ENCODE measurements at places on chromosomes 11 and 22.
A peak's percentile ranks its signal among the peaks of the same experiment; 100 is the strongest.

DNA sequence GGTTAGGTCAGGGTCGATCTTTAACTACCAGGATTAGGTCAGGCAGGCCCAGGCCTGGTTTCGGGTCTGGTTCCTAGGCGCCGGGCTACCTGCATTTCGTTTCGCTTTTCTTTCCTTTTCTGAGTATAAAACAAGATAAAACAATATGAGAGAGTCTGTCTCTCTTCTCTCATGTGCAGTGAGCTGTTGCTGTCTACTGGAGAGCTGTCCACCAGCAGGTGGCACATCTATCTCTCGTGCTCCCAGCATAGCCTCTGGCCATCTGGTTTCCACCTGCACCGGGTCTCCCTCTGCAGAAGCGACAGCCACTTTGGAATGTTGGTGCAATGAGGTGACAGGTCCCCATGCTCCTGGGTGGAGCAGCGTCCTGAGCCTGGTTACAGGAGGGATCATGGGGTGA lies 27.6 kb downstream of the RIBC2 start:
- DNase-seq, result peak; percentile 12

DNA sequence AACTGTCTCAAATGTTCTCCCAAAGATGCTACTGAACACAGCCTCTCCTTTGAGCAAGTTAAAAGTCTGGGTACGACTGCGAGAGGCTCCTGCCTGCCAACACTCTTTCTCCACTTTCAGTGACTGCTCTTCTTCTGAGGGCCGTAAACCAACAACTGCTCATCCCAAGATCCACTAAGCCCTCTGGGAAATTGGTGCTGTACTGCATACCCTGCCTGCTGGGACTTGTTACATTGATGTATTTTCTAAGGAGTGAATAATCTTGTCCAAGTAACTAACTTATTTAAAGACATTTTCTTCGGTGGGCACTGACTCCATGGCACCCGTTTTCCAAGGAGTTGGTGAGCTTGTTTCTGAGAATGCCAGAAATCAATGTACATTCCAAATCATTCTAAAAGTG lies 87.2 kb downstream of the ZNF280B start:
- DNase-seq, result no peak

DNA sequence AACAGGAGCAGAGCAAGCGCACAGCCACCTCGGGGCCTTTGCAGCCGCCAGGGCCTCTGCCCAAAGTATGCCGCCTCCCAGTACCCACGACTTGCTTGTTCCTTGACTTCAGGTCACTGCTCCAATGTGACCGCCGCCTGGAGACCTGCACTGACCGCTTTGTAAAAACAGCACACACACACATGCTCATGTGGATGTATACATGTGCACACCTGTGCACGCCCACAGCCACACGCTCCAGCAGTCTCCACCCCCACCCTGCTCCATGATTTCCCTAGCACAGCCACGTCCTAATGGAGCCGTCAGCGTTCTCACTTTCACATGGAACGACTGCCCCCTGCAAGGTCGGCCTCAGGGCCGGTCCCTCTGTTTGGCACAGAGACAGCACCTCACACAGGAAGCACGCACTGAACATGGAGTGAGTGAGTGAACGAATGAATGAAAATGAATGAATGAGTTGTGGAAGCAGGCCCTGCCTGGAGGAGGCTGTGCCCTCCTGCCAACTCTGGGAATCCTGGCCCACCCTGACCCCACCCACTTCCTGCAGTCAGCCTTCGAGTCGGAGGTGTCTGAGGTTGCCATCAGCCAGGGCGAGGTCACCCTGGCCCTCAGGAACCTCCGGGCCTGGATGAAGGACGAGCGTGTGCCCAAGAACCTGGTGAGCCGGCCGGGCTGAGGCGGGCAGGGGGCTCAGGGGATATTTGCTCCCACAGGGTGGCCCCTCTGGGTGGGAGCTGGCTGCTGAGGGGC lies 8.0 kb downstream of the ALDH3B1 start:
- DNase-seq, result no peak

- no peak for DNase-seq
These were observed 11.0 kb downstream of the MN1 start for GRCh38 chr22:27790376-27791158.

- DNase-seq, result no peak
These were observed 26.9 kb upstream of the TENM4 start for GRCh38 chr11:79467761-79468160.

DNA sequence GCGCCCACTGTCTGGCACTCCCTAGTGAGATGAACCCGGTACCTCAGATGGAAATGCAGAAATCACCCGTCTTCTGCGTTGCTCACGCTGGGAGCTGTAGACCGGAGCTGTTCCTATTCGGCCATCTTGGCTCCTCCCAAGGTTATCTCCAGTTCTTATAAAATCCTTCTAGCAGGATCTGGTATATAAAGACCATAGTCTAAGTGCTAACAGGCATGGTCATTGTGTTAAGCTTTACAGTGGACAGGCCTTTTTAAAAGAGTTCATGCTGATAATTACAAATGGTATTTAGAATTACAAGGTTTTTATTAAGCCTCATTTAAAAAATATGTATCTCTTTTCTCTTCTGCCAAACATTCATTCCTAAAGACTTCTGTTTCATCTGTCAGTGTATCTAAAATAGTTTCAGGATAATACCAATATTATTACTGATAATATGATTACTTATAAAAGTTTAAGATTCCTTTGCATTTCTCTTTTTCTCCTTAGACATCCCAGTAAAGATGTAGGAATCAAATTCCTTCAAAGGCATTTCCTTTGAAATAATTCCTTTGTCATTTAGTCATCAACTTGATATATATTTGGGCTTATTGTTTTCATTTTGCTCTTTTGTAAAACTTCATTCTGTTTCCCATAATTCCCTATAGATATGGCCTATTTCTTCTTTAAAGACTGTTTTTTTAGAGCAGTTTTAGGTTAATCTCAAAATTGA lies 20.7 kb downstream of the DDX10 start:
- DNase-seq, result no peak

DNA sequence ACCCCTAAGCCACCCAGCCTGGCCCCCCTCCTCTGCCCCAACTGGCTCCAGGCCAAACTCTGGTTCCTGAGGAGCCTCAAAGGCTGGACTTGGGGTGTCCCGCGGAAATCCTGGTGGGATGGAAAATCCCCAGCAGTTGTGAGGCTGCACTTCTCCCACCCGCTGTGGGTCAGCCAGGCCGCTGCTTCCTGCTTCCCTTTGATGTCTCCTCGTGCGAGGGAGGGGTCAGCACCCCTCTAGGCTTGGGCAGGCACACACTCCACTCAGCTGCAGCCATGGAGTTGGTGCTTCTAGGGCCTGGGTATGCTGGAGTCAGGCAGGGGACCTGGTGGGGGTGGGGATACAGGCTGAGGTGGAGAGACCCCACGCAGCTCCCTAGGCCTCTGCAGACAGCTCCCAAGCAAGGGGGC lies 12.0 kb downstream of the KCNQ1OT1 start:
- no peak for DNase-seq

- peak; percentile 9 for DNase-seq
These were observed 171.4 kb upstream of the CTSC start for GRCh38 chr11:88508759-88509581.

DNA sequence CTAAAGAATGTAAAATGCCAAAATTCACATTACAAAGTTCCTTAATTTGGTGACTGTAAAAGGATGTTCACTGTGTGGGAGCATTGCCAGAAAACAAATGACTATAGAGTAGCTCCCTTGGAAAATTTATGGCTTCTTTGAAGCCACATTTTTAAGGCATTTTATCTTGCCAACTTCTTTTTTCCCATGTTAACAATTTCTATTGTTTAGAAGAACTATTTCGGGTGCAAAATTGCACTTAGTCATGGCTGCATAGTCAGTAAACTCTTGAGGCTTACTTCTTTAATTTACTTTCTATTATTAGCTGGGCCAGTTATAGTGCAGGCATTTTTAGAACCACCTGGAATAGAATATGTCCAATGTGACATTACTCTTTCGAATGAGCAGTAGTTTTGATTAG lies 515.3 kb downstream of the JRKL start:
- DNase-seq, result no peak

DNA sequence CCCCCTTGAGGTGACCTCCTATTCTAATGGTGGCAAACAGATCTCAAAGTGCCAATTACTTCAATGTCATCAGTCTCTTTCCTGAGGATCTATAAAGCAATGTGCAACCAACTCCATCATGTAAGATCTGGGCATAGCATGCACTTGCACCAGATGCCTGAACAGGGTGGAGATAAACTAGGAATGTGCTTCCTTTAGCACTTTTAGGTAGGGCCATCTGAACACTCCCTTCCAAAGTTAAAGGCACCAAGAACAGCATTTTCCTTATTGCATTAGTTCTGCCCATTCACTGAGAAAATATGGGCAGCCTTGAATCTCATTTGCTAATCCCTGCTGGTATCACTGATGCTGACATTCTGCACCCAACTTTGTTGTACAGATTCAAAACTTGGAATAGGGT lies 112.0 kb downstream of the SGSM3 start:
- DNase-seq, result no peak

DNA sequence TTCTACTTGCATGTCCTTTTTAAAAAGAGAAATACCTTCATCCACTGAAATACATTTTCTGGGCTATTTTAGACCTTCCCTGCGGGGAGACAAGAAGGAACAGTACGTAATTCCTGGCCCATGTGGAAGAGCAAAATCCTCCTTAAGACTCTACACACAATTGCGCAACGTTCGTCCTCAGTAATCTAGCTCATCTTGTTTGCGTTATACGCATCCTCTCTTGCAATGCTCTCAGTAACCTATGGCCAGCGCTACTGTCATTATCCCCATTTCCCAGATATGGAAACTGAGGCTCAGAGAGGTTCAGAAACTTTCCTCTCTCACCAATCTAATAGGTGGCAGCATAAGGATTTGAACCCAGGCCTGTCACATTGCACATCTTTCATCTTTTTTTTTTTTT lies 54.6 kb downstream of the RPUSD4 start:
- DNase-seq, result no peak

GRCh38 chr22:31872209-31872608 lies 72.1 kb upstream of the YWHAH start:
- no peak for DNase-seq

- no peak for DNase-seq
These were observed 39.7 kb downstream of the DEUP1 start for GRCh38 chr11:93370260-93370659.

DNA sequence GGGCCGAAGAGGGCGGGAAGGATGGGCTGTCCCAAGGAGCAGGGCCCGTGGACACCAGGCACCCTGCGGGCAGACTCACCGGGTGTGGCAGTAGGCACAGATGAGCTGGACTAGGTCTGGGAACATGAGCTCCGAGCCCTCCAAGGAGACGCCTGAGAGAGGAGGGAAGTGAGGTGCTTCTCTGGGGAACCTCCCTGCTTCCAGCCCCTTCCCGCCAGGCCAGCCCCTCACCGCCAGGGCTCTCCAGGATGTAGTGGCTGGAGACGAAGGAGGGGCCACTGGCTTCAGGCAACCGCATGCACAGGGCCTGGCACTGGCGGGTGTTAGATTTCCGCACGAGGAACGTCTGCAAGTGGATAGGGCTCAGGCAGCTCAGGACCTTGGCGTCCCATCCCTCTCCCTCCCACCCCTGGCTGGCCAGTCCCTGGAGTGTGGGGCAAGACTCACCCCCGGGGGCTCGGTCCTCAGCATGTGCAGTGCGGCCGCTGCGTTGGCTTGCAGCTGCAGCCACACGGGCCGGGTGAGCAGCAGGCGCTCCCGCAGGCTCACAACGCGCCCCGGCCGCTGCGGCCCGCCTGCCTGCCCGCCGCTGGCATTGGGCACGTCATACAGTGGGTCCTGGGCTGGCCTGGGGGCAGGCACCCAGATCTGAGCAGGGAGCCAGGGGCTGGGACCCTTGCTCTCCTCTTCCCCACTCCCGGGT lies 552 bp downstream of the RIN1 start:
- DNase-seq, result no peak

GRCh38 chr22:42577623-42578240 lies 24.0 kb downstream of the SERHL2 start:
- DNase-seq, result no peak

DNA sequence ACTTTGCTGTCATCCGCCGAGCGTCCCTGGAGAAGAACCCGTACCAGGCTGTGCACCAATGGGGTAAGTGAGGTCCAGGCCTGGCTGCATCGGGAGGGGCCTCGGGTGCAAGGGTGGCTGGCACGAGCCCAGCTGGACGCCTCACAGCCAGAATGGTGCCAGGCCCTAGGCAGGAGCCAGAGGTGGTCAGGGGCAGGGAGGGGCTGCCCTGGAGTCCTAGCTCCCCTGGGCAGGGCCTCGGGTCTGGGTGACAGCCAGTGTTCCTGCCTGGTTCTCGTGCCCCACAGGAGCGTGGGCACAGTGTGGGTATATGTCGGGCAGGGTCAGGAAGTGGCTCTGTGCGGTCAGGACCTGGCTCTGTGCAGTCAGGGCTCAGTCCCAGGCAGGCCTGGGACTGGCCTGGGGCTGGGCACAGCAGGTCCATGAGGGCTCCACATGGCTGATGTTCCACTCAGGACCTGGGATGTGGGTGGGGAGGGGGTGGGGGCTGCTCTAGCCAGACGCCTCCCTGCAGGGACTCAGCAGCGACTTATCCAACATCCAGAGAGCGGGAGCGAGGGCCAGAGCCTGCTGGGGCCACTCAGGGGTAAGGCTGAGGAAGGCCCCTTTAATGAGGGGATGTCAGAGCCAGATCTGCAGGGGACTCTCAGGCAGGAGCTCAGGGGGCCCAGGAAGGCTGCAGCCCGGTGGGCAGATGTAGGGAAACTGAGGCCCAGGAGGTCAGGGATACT lies 1.2 kb downstream of the TSPAN32 start:
- DNase-seq, result no peak

DNA sequence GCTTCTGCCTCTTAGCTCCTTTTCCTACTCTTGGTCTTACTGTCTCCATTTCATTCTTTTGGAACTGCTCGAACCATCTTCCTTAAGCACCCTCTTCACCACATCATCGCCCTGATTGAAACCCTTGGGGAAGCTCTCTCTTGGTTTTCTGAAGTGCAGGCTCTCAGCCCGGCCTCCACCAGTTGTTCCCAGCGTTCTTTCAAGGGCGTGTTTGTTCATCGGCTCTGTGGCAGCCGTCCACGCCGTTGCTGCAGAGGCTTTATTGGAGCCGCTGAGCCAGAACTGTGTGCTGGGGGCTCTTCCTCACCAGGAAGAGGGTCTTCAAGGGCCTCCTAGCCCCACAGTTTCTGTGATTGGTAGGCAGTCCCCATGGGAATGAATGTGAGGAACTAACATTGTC lies 214.1 kb downstream of the TBC1D22A start:
- no peak for DNase-seq

DNA sequence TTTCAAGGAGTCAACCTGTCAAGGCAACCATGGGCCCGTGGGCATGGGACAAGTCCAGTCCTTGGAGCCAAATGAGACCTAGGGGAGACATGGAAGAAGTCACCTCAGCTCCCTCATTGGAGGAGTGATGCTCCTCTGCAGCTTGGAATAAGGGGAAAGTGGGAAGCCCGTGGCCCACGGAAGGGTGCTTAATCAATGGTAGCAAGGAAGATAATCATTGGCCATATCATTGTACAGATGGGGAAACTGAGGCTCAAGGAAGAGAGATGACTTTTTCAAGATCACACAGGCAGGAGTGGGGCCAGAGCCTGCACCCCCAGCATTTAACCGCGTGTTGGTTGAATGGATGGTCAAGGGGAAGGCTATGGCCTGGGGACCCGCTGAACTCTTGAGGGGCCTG lies 133.0 kb downstream of the OSBP2 start:
- DNase-seq, result no peak

DNA sequence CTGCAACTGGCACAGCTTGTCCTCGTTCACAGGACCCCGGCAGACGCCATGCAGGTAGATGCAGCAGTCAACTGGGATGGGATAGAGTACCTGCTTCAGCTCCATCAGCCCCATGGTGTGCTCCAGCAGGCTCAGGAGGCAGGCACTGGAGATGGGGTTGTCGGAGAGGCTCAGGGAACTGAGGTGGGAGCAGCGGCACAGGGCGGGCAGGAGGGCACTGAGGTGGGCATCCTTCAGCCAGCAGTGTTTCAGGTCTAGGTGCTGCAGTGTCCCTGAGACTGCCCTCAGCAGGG lies 8.7 kb upstream of the TOP3B start:
- no peak for DNase-seq

All from stimulated activated CD4-positive, alpha-beta T cell treated with anti-CD3 and anti-CD28 coated beads, Interleukin-12 subunit alpha, Interleukin-12 subunit beta, amount 100 ng/mL, for 4 hours (primary cell).